ENCODE measurements at places on chromosomes 3 and 15.

- DNase-seq = no peak
Measured at GRCh38 chr15:41932101-41932500, 38.2 kb upstream of the SPTBN5 start.

- no peak for DNase-seq
Measured at GRCh38 chr15:79644091-79644490, 212.0 kb downstream of the MINAR1 start.

GRCh38 chr15:31163769-31164572 is 62.4 kb upstream of the TRPM1 start:
- no peak for DNase-seq

DNA sequence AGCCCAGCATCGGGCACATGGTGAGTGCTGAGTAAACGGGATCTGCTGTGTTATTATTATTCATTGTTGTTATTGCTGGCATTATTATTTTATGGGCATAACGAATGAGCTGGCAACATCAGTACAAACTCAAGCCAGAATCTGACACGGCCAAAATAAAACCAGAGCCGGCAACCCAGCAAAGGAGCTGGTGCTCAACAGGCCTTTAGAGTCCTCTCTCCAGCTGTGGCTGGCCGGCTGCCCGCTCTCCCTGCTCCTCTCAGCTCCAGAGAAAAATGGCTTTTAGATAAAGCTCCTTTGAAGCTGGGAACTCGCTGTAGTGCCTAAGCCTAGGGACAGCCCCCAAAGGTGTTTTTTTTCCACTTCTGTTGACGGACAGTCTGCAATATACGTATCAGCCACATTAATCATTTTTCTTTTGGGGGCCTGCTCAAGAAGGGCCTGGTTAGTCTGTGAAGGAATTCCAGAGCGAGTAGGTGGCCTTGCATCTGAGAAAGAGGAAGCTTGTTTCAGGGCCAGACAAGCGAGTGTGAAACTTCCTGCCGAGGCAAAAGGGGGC is 193.9 kb upstream of the UBE2E1 start:
- DNase-seq = peak; percentile 90

GRCh38 chr3:158109295-158109803 is 540 bp upstream of the RSRC1 start:
- no peak for DNase-seq

DNA sequence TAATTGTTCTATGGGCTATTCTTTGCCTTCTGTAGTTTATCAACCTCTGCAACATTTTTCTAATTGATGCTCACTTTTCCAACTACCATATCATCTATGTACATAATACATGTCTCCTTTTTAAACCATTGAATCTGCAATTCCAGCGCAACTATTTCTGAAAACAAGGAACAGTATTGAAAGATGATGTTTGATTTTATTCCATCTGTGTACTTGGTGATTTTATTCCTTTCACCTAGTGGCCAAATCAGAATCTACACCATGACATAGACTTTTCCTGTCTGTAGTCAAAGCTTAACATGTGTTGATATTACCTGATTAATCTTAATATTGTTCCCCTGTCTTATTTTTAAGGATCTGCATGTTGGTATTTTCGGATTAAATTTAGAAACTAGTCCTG is 13.0 kb downstream of the NKTR start:
- DNase-seq = no peak

- DNase-seq = no peak
Measured at GRCh38 chr3:22373182-22373581, 622.2 kb upstream of the ZNF385D start.

DNA sequence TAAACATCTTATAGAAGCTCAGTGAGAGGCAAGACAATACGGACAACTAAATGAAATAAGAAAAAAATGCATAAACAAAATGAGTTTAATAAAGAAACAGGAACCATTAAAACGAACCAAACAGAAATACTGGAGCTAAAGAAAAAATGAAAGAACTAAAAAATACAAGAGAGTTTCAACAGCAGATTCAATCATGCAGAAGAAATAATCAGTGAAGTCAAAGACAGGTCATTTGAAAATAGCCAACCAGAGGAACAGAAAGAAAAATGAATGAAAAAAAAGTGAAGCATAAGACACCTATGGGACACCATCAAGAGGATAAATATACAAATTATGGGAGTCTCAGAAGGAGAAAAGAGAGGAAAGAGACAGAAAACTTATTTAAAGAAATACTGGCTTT is 42.5 kb upstream of the PRR20G start:
- no peak for DNase-seq

- no peak for DNase-seq
Measured at GRCh38 chr15:66123799-66124198, 129.8 kb downstream of the MEGF11 start.

DNA sequence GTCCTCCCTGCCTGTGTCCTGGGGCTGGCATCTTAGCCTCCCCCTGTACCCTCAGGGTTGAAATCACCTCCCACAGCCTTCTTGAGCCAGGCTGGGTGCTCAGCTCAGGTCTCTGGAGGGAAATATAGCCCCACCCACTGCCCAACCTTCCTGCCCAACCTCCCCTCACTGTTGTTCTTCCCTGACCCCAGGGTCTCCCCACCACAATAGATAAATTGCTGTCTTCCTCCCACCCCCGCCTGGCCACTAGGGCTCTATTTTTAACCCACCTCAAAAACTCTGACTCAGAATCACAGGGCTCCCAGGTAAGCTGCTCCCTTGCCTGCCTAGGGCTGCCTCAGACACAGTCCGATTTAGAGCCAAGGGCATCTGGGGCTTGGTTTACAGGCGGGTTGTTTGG is 15.0 kb downstream of the HCN4 start:
- no peak for DNase-seq

DNA sequence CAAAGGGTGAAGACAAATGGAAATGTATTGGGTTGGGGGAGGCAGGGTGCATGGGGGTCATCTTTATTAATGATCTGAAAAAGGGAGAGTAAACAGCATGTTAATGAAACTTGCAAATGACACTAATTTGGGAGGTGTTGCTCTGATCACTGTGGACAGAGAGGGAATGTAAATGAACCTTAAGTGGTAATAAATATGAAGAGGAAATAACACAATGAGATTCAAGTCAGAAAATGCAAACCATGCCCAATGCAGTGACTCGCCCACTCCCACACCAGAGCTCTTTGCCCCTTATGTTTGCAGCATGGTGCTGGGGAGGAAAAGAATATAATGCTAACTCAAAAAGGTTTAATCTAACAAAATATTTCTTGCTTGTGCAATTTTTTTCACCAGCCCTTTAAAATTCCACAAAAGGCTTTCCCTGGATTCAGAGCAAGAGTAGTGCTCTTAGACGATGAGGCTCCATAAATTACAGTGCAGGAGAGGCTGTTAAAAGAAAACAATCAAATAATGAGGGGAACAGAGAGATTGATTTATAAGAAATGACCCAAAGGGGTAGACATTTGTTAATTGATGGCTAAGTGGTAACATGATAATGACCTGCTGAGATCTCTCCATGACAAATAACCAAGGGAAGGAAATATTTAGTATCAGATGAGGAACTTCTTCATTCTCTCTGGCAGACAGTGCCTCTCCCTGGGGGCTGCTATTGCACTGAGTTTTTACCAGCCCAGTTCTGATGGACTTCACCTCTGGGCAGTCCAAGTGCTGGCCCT is 210.0 kb upstream of the PPP2R3A start:
- DNase-seq = no peak

GRCh38 chr15:26091184-26091583 is 228.1 kb upstream of the ATP10A start:
- no peak for DNase-seq

DNA sequence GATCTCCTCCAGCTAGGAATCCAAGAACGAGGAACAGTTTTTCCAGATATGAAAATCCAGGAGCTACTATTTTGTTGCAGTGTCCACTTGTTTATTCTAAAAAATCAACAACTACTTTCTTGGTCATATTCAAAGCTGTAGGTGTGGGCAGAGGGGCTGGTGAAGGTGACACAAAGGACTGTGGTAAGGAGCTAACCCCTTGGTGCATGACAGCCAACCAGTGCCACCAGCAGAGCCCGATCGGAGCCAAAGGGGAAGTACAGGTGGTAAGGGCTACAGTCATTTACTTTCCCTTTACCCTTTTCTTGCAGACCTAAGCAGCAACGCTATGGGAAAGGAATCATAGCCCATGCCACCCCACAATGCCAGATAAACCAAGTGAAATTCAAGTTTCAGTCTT is 30.7 kb downstream of the PLA1A start:
- DNase-seq = no peak

DNA sequence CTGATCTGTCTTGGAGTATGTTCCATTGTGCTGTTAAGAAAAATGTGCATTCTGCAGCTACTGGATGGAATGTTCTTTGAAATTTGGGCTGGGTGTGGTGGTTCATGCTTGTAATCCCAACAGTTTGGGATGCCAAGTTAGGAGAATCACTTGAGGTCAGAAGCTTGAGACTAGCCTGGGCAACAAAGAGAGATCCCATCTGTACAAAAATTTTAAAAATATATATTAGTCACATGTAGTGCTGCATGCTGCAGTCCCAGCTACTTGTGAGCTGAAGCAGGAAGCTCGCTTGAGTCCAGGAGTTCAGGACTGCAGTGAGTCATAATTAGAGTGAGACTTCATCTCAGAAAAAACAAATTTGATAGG is 62.8 kb upstream of the PLSCR4 start:
- DNase-seq = no peak

DNA sequence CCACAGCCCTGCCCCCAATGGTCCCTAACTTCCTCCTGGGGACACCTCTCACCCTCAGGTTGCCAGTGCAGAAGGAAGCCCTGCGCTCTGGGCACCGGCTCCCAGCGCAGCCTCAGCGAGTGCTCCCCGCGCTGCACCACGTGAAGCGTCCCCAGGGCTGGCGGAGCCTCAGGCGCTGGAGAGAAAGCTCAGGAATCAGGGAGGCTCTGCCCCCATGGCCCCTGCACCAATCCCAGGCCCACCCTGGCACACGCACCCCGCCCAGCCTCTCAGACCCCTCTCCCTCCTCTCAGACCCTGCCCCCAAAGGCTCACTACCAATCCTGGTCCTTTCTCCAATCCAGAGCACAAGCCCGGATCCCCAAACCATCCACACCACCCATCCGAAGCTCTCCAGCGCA is 6.9 kb downstream of the COL7A1 start:
- DNase-seq = no peak

DNA sequence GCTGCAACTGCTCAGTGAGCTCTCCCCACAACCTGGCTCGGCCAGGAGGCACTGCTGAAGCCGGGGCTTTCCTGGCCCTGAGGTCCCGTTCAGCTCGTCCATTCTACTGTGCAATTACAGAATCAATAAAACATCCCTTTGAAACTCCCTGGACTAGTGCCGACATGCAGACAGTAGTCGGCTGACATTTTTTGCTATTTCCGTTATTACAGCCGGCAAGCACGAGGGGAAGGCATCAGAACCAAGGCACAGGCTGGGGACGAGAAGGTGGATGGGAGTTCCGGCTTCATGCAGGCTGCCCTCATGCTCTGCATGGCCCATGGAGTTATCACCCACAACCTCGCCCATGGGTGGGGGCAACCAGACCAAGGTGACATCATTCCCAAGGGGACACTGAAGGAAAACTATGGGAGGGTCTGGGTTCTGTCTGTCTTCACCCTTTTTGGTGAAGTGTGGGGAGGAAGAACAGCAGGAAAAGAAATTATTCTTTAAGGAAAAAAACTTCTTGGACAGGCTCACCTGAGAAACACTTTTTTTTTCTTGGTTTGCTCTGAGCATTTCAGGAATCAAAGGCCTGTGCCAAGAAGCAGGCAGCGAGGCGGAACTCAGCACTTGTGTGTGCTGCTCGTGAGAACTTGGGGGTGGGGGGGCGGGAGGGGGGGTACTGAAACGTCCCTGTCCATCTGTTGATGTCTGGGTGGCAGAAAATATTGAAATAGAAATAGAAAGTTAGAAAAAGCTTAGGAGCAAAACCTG is 154.5 kb downstream of the FOXP1 start:
- DNase-seq = peak; percentile 68

DNA sequence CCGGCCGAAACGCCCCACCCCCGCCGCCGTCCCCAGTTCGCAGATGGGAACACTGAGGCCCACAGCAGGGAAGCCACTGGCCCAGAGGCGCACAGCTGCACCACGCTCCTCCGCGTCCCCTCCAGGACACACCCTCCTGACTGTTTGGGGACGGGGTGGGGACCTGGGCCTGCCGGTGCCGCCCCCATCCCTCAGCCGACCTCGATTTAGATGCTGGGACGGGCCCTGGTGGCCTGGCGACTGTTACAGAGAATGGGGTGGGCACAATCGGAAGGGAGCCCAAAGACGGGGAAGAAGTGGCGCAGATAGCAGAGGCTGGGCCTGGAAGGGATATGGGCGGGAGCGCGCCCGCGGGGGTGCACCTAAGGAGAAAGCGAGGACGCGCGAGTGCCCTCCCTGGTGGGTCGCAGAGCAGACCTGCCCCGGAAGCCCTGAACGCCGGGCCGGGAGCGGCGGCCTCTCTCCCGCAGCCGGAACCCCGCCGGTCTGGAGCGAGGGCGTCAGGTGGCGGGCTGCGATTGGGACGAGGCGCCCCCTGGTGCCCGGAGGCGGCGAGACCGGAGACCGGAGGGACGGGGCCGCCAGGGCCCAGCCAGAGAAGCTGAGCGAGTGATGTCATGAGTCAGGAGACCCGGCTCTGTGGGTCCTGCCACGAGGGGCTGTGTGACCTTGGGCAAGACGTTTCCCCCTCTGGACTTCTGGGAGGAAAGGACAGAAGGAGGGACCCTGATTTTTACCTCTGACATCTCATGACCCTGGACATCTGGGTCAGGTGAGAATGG is 78.4 kb downstream of the IQSEC1 start:
- DNase-seq = peak; percentile 94

DNA sequence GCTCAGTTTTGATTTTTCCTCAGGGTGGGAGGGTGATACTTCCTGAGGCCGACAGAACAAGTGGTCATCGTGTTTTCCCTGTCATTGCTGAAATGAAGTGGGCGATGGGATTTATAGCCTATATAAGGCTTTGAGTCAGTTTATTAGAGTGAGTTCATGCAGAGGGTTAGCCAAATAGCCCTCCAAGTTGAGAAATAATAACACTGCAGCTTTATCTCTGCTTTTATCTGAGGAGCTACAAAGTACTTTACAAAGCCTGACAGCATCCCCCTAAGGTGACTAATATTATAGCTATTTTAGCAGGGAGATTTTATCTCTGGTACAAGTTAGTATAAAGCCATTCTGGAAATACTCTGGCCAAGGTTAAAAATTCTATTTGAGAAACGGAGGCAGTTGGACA is 389.6 kb downstream of the MFSD1 start:
- DNase-seq = no peak

GRCh38 chr3:17151598-17152373 is 267.0 kb downstream of the PLCL2 start:
- no peak for DNase-seq

- DNase-seq = no peak
Measured at GRCh38 chr15:66777054-66777453, 75.0 kb downstream of the SMAD6 start.

GRCh38 chr3:76222201-76222600 is 436.9 kb upstream of the ZNF717 start:
- no peak for DNase-seq
